Renal cortical epithelial cell (primary cell): ENCODE measurements at places on chromosomes 6 and 20.

DNA sequence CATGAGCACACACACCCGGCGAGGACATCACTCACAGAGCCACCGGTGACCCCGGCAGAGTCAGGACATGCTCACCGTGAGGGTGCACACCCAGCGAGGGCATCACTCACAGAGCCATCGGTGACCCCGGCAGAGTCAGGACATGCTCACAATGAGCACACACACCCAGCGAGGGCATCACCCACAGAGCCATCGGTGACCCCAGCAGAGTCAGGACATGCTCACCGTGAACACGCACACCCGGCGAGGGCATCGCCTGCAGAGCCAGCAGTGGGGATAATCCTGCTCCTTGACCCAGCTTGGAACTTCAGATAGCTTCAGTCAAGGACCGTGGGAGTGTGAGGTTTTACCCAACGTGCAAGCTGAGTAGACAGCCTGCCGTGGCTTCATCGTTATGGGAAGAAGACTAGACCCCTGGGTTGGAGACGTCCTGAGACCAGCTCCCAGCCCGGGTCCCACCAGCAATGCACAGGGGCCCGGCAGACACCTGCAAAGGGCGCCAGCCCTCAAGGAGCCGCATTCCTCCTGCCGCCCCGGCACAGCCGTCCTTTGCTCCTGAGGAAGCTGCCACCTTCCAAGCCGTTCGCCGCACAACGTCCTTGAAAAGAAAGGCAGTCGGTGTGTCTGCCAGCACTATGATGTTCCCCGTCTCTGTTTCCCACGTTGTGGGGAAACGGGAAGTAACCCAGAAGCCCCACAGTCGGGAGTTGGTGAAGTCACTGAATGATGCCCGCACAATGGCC lies 192.3 kb downstream of the DLL1 start:
- DNase-seq, result no peak

GRCh38 chr6:10382322-10382721 lies 32.6 kb downstream of the TFAP2A start:
- no peak for DNase-seq

- no peak for DNase-seq
These were observed 3.3 kb downstream of the NPBWR2 start for GRCh38 chr20:64103871-64104666.

GRCh38 chr20:19758133-19758500 lies at the start of gene RIN2:
RIN2 (plus strand) TSS chr20:19758258; CDS start chr20:19889602, 131,344 bp downstream.
- DNase-seq, result no peak

- no peak for DNase-seq
These were observed 17.2 kb upstream of the AHI1 start for GRCh38 chr6:135514706-135515105.

DNA sequence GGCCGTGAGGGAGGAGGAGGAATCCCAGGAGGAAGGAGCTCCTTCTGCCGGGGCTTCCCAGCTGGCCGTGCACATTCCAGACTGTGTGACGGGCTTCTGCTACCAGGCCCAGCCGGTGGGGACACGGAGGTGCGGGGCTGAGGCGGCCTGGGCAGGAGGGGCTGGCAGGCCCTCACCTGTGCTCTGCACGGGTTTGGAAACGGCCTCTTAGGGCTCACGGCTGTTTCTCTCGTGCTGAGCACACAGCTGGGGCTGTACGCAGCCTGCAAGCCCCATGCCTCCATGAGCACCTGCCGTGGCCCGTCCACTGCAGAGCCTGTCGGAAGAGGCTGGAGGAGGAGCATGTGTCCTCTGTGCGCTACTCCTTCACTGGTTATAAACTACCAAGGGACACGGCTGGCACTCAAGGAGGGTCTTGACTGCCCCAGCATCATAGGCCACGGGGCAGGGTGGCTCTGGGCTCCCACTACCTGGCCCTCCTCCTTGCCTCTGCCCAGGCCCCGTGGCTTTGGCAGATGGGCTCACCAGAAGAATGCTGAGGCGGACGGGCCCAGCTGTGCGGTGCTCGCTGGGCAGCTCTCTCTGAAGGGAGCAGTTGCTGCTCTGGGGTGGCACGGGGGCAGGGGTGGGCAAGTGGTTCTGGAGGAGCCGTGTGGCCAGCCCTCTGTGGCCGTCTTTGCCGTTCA lies 15.8 kb downstream of the NPEPL1 start:
- DNase-seq, result no peak

DNA sequence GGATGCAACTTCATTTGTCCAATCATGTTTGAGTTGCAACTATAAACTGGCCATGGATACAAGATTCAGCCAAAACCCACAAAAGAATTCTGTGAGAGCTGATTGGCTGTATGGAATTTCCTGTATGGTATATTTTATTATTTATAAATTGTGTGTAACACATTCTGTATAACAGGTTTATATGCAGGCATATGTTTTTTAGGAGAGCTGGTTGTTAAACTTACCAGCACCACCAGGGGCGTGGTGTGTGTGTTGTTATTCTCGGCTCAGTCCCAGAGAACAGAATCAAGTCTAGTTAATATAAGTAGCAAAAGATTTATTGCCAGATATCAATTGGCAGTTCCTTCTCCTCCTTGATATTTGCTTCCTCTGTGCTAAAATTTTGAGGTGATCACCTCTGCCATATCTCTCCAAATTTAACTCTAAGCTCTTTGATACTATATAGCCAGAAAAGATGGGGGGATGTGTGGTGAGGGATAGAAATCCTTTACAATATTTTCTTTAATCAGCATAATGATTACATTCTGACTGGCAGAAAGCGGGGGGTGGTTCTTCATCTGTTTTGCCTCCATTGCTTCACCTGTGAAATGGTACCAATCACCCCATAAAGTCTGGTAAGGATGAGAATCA lies 22.9 kb downstream of the CNBD2 start:
- DNase-seq, result peak; percentile 33

- DNase-seq, result no peak
These were observed 52.6 kb downstream of the VSTM2L start for GRCh38 chr20:37955511-37955910.

GRCh38 chr20:13610184-13610583 lies 28.5 kb downstream of the TASP1 start:
- DNase-seq, result no peak

- DNase-seq, result no peak
These were observed 5.9 kb downstream of the RRAGD start for GRCh38 chr6:89406141-89406540.

- DNase-seq, result no peak
These were observed 6.1 kb downstream of the PRDM13 start for GRCh38 chr6:99612551-99613408.

DNA sequence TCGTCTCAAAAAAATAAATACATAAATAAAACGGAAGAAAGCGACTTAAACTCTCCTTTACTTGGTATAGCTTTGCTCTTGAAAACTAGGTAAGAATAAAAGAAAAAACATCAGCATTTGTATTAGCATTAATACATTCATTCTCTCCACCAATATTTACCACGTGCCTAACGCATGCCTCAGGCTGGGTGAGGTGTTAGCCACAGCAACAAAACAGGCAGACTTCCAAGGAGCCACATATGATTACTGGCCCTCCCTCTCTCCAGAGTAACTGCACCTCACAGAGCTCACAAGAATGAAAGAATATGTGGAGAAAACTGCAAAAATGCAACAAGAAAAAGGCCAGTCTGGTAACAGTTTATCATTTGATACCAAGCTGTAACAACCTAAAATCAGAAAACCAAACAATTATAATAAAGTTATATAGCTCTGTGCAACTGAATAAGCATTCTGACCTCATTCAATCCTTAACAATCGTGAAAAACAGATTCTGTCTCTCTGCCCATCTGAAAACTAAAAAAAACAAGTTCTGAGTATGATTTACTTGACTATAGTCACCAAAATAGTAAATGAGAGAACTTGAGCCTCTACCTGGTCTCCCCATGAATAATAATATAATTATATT lies 5.2 kb downstream of the NAPB start:
- peak; percentile 39 for DNase-seq

GRCh38 chr6:52507557-52508260 lies 69.2 kb downstream of the TRAM2 start:
- peak; percentile 67 for DNase-seq

DNA sequence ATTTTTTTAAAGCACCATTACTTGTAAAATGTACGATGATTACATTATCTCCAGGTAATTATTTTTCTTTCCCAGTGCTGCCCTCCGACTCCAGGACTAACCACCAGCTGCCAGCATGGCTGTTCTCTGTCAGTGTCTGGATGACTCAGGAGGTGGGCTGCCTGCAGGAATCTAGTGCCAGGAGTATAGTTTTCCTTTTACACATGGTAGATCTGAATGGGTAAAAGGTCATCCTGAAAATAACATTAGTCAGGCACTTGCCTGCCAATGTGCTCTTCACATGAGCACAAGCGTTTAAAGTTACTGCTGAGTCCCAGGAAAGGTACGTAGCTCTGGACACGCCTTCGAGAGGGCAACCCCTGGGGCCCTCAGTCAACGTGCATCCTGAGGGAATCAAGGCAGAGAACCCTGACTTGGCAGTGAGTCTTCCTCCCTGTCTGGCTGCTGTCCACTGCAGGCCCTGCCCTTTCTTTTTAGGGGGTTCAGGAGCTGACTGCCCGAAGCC lies 2.4 kb downstream of the DYNLT1 start:
- peak; percentile 99 for DNase-seq
